ENCODE measurements at places on chromosomes 3 and 15.
A peak's percentile ranks its signal among the peaks of the same experiment; 100 is the strongest.

DNA sequence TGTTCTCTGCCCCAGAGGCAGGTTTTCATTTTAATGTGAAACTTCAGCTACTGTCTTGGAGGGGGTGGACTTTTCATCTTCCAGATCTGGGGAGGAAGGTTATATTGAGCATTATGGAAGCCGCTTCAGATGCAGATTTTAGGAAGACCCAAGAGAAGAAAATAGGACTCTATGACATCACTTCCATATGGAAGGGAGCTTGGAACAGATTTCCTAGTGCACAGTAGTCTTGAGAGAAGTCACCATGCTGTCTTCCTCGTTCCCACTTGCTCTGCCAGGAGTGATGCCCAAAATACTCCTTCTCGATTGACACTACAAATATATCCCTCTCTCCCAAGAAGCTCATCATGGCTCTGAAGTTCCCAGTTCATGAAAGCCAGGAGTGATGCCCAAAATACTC is 197.2 kb downstream of the ATP10A start:
- no peak for DNase-seq

DNA sequence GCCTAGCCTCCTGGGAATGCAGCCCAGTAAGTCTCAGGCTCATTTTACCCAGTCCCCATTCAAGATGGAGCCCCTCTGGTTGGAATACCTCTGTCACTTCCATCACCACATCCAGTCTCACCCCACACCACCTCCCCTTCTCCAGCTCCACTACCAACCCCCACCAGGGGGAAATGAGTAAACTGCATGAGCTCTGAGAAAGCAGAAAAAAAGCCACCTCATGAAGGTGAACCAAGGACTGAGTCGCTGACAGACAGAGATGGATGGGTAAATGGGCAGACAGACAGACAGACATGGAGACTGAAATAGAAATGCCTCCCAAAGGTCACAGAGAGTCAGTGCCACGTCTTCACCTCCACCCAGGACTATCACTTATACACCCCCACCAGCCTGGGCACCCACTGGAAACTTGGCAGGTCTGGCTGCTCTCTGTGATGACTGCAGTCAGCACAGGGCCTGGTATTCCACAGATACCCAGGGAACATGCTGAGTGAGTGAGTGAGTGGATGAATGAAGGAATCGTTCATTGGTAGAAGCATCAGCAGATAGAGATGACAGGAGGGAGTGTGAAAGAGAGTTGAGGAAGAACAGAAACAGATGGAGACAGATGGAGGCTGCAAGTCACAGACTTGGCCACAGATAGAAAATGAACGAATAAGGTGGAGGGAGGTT is 4.9 kb upstream of the LOXL1 start:
- no peak for DNase-seq

GRCh38 chr3:126423191-126424038 is 28.7 kb downstream of the CFAP100 start:
- DNase-seq: no peak

- DNase-seq: no peak
Measured at GRCh38 chr3:164940745-164941144, 137.6 kb downstream of the SI start.

- DNase-seq: no peak
Measured at GRCh38 chr3:152213203-152213602, 55.5 kb upstream of the MBNL1 start.

DNA sequence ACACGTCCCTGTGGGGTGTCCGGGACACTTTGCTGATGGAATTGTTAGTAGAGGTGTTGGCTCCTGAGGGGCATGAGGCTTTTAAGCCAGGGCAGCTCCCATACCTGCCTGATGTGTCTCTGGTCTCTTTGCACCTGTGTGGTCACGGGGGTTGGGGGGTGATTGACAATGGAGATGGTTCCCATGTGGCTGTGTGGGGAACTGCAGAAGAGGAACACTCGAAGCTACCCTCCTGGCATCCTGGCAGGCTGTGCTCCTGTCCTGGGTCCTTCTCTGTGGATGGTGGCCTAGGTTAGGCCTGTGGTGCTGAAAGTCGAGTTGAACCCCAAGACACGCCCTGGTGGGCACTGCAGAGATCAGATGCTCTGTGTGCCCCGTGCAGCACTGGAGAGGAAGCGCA is 73.4 kb downstream of the HMCES start:
- no peak for DNase-seq

- DNase-seq: no peak
Measured at GRCh38 chr3:61158216-61158615, 93.0 kb downstream of the FHIT start.

GRCh38 chr15:70062321-70062956 is 35.3 kb downstream of the TLE3 start:
- peak; percentile 79 for DNase-seq

GRCh38 chr15:58332676-58333400 is 99.0 kb upstream of the LIPC start:
- no peak for DNase-seq

DNA sequence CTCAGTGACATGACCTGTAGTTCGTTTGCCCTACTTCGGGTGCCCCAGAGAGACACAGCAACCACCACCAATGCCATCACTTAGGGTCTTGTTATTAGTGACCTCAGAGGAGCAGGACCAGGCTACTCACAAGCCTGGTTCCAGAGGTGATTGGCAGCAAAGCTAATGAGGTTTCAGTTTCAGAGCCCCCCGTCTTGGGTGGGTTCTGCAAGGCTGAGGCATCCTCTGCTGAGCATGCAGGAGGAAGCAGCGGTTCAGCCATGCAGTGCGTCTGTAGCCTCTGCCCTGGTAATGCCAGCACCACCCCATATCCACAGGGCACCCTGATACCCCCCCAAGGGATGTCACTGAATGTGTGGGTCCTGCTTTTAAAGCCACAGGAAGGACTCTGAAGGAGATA is 39.0 kb upstream of the ITGA11 start:
- no peak for DNase-seq

DNA sequence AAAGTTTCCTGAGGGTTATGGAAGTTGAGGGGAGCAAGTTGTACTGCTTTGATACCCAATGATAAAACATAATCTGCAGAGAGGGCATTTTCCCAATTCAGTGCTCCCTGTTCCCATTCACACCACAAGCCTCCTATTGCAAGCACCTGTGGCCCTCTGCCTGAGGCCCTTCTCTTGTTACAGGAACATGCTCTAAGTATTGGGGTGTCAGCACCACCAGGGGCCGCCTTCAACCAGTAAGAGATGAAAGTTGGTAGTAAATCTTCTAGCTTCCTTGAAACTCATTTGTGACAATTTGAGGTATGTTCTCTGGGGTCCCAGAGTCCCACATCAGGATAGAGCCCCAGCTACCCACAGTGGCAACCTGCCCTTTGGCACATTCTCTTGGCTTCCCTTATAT is 265.4 kb upstream of the ARHGEF26 start:
- no peak for DNase-seq

GRCh38 chr3:107727102-107727501 is 204.3 kb downstream of the BBX start:
- DNase-seq: no peak

- no peak for DNase-seq
Measured at GRCh38 chr3:134353831-134354611, 20.2 kb downstream of the AMOTL2 start.

DNA sequence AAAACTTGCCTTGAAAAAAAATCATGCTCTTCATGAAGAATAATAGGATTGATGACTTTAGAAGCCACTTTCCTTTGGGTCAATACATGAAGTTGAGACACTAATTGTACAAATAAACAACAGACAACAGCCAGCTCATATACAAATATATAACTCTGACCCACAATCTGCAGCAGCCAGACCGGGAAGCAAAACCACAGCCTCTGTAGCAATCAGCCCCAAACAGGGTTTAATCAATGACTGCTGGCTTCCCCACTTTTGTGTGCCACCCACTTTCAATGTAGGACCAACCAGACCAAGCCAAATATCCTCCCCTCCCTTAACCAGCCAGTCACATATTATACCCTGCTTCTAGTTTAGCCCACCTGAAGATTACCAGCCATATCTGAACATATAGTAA is 39.0 kb downstream of the IFT57 start:
- no peak for DNase-seq

GRCh38 chr15:87145696-87146095 is 1066.0 kb downstream of the AGBL1 start:
- DNase-seq: no peak

DNA sequence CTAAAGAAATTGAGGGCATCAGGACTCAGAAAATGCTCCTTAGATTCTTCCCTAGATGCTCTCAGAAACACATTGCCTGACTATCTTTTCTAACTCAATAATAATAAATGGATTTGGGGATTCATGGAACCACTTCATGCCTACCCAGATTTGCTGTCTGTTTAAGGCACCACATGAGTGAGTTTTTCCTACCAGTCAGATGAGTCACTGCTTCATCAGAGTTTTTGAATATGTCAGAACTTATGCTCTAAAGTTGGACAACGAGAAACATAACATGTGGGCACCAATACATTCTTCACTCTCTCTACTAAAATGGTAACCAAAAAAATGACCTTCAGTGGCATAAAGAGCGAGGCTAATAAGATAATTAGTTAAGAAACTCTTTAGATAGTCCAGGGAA is 1135.1 kb downstream of the TUSC7 start:
- no peak for DNase-seq

- DNase-seq: no peak
Measured at GRCh38 chr15:49888734-49889133, 230.3 kb downstream of the ATP8B4 start.

GRCh38 chr15:95912280-95912625 is 418.2 kb upstream of the NR2F2 start:
- DNase-seq: no peak

- DNase-seq: no peak
Measured at GRCh38 chr3:127698691-127699415, 26.1 kb downstream of the ABTB1 start.

DNA sequence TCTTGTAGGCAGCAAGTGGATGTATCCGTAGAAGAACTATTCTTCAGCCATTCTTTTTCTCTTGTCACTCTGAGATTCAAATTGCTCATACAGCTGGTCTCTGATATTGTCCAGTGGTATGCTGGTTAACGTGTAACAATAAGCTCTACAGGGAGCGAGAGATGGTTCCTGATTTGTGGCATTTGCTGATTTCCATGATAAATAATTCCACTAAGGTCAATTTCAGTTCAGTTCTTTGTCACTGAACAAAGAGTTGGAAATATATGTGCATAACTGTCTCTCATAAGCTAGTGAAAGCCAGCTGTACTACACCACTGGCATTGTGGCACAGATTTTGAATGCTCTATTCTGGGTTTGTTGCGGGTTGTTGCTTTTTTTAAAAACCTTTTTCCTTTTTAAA is 131.7 kb downstream of the MTHFS start:
- no peak for DNase-seq

DNA sequence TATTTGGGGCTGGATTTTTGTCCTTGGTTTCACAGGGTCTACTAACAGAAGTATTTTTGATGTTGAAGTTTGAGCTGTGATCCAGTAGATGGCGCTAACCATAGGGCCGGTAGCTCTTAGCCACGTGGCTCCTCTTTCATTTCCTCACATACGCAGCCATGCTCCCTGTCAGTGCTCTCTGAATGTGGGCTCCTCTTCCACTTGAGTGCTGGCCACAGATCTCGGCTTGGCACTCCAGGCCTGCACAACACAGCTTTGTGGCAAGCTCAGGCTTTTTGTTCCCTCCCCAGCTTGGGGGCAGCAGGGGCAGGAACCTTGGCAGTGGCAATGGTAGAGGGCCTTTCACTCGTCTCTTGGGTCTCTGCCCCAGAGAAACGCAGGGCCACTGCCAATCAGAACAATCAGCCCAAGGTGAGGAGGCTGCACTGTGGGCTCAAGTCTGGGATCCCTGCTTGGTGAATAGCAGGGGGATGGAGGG is 18.6 kb upstream of the DNAAF4 start:
- DNase-seq: no peak

DNA sequence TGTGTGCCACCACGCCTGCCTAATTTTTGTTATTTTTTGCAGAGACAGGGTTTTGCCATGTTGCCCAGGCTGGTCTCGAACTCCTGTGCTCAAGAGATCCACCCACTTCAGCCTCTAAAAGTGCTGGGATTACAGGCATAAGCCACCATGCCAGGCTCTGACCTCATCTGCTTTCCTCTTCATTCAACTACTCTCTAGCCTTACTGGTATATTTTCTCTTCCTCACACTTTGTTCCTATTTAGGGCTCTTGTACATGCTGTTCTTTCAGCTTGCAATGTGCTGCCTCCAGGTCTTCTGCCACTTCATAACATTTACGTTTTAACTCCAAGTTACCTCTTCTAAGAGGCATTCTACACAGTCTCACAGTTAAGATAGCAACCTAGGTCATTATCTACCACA is 34.9 kb downstream of the PIK3CB start:
- DNase-seq: no peak

DNA sequence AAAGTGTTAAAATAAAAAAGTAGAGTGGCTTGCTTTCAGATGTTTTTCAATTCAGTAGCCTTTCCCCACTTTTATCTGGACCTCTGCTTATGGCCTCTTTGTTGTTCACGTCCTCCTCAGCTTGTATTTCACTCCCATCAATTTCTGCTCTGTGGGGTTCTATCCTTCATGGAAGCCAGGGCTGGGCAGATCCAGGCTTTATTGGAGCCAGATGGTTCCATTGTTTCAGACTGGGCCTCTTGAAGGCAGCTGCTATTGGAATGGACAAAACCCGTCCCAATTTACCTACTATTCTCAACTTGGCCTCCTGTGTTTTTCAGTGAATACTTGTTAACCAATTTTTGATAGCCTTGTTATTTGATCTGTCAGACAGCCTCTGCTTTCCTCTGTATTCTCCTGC is 10.9 kb upstream of the AADACL2 start:
- no peak for DNase-seq

DNA sequence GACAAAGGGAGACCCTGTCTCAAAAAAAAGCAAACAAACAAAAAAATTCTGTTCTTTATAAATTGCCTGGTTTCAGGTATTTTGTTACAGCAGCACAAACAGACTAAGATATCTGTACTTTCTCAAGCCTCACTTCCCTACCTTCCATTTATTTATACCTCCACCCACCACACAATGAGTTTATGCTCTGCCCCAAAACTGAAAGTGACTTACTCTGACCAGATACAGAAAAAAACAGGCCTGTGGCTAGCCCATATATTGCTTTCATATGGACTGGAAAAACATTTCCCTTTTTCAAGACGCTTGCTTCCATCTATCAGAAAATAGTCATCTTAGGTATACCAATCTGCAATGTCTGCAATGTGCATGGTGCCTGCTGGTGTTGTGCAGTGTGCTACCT is 8.7 kb upstream of the GPD1L start:
- DNase-seq: no peak

- no peak for DNase-seq
Measured at GRCh38 chr3:44236485-44236908, 5.2 kb upstream of the TOPAZ1 start.

Data from substantia nigra (tissue), 51 donors.